Central memory CD8-positive, alpha-beta T cell (primary cell): ENCODE measurements at places on chromosomes 3 and 15.

- DNase-seq: no peak
These were observed 49.1 kb downstream of the RUBCN start for GRCh38 chr3:197687570-197687969.

GRCh38 chr15:79615754-79616153, 183.6 kb downstream of the MINAR1 start:
- no peak for DNase-seq

GRCh38 chr3:144501467-144501866, 529.8 kb downstream of the DIPK2A start:
- DNase-seq: no peak

DNA sequence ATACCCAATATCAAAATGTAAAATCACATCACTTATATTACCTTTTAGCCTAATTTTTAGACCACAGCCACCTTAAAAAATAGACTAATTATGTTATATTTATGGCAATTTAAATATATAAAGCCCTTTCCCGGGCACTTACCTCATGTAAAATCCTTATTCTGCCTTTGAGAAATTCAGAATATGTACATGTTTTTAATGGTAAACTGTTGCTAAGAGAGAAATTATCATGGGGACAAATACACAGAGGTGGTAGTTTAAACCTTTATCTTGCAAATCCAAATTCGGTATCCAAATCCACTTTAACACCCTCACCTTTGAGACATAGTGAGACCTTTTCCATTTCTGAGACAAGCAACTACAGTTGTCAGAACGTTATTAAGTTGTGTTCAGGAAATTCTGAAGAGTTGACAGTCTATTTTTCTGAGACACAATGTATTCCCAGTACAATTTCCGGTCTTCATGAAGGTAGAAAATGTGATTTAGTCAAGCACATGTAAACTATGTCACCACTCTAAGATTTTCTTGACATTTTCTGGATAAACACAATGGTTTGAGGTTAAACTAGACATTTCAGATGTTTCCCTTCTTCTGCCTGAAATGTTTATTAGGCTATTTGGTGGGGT, 10.6 kb upstream of the VGLL3 start:
- DNase-seq: no peak

DNA sequence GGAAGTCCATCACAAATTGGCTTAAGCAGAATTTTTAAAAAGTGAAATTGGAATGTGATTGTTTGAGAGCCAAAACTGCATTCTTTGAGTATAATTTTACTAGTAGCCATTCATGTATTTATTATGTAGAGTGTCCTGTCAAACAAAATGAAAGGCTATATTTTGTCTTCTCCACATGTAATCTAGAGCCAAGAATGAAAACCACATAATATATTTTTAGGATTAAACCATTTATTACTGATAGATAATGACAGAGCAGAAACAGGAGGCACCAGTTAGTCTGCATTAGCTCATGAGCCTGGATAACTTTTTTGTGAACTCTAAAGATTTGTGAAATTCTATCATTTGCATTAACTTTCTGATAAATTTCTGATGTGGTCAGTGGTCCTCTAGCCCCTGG, 130.2 kb downstream of the FILIP1L start:
- no peak for DNase-seq

GRCh38 chr15:41407341-41407740, 5.0 kb upstream of the NDUFAF1 start:
- no peak for DNase-seq

GRCh38 chr15:82751308-82751707, 41.6 kb upstream of the AP3B2 start:
- no peak for DNase-seq

DNA sequence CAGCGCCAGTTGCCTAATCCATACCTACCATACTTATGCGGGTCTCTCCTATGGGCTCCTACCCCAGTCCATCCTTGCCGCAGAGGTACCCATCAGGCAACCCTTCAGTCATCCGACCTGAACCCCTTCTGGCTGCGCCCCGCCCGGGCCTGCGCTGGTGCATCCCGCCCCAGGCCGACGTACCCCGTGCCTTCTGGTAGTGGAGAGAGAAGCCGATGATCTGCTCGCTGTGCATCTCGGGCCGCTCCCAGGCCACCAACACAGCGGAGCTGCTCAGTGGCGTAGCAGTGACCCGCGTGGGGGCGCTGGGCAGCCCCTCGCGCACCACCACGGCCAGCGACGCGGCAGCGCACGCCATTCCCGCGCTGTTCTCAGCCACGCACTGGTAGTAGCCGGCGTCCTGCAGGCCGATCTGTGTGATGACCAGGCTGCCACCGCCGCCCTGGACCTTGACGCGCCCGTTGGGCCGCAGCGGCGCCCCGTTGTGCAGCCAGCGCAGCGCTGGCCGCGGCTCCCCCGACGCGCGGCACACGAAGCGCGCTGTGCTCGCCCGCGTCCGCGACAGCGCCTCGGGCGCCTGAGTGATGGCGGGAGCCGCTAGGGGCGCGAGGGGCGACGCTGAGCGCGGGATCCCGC, 17.9 kb upstream of the IGDCC3 start:
- no peak for DNase-seq

DNA sequence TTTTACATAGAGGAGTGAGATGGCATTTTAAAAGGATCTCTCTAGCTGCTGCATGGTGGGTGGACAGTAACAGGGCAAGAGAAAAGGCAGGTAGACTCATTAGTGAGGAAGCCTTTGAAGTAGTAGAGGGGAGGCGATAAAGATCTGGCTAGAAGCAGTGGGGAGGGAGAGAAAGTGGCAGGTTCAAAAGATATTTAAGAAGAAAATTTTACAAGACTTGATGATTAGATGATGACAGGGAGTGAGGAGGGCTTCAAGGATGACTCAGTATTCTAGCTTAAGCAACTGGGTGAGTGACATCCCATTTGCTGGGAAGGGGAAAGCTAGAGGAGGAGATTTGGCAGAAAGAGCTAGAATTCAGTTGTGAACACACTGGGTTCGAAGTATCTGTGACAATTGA, 3.8 kb upstream of the BRPF1 start:
- no peak for DNase-seq

GRCh38 chr15:41861736-41862356, 23.2 kb downstream of the PLA2G4B start:
- no peak for DNase-seq

- DNase-seq: no peak
These were observed 81.9 kb downstream of the PPARG start for GRCh38 chr3:12370758-12371157.
